ENCODE measurements at places on chromosomes 2 and 18.

GRCh38 chr2:34416856-34417255, 817.8 kb upstream of the FAM98A start:
- DNase-seq, result no peak

- no peak for DNase-seq
These were observed 8.3 kb upstream of the IL1RN start for GRCh38 chr2:113119111-113119510.

DNA sequence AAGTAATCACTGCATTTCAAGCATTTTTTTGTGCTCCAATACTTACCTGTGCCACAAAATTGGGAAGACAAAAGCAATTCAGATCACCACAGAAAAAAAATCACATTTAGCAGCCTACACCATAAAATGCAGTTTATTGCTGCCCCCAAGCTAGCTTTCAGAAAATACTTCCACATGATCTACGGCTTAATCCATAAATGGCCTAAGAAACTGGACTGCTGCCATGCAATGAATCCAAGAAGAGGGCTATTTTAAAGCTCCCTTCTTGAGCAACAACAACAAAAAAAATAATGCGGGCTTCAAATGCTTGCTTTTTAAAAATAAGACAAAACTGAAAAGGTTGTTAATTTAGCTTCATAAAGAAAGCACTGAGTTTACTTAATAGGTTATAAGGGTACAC, 272.3 kb downstream of the RAD51AP2 start:
- DNase-seq, result no peak

DNA sequence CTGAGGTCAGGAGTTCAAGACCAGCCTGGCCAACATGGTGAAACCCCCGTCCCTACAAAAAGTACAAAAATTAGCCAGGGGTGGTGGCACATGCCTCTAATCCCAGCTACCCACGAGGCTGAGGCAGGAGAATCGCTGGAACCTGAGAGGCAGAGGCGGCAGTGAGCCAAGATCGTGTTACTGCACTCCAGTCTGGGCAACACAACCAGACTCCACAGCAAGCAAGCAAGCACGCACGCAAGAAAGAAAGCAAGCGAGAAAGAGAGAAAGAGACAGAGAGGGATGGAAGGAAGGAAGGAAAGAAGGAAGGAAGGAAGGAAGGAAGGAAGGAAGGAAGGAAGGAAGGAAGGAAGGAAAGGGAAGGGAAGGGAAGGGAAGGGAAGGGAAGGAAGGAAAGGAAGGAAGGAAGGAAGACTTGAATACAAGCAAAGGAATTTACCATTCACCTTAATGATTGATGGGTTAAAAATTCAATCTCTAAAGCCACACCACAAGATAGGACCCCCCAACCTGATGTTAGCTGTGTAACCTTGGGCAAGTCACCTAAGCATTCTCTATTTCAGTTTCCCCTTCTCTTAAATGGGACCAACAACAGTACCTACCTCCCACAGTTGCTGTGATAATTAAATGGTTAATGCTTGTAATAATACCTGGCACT, 181.7 kb downstream of the ATAD2B start:
- no peak for DNase-seq

DNA sequence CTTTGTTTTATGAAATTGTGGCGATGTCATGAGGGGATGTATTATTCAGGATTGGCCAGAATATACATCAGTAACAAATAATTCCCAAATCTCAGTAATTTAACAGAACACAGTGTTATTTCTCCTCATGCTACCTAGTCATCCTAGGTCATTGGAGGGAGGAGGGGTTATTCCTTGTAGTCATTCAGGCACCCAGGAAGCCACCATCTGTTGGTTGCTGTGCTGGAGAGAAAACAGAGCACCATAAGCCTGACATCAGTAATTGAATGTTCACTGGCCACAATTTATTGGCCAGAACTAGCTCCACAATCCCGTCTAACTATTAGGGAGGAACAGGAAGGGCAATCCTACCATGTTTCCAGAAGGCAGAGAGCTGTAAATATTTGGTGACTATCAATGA, 303.5 kb upstream of the CELF4 start:
- no peak for DNase-seq

DNA sequence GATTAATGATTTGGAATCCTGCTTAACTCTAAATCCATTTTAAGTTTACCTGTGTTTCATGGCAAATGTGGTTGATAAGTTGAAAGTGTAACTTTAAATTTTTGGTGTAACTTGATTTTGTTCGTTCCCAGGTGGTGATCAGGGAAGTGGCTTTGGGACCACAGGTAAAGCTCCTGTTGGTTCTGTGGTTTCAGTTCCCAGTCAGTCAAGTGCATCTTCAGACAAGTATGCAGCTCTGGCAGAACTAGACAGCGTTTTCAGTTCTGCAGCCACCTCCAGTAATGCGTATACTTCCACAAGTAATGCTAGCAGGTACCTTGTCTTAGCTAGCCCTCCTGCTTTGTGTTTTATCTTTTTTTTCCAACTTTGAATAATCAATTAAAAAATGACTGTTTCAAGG, 62.8 kb downstream of the AGFG1 start:
- no peak for DNase-seq

DNA sequence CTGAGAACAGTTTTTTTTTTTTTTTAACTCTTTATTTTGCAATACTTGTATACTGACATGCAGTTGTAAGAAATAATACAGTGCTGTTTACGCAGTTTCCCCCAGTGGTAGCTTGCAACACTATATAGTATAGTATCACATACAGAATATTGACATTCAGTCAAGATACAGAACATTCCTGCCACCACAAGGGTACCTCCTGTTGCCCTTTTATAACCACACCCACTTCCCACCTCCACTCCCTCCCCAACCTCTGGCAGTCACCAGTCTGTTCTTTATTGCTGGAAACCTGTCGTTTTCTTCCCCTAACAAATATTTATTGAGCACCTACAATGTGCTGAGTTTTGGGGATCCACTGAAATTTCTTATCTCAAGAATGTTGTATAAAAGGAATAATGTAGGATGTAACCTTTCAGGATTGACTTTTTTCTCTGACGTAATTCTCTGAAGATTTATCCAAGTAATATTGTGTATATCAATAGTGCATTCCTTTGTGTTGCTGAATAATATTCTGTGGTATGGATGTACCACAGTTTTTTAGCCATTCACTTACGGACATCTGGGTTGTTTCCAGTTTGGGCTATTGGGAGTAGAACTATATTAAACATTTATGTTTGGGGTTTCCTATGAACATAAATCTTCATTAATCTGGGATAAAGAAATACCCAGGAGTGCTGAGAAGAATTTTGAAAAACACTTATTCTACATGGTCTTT, 51.4 kb upstream of the EML6 start:
- DNase-seq, result no peak

DNA sequence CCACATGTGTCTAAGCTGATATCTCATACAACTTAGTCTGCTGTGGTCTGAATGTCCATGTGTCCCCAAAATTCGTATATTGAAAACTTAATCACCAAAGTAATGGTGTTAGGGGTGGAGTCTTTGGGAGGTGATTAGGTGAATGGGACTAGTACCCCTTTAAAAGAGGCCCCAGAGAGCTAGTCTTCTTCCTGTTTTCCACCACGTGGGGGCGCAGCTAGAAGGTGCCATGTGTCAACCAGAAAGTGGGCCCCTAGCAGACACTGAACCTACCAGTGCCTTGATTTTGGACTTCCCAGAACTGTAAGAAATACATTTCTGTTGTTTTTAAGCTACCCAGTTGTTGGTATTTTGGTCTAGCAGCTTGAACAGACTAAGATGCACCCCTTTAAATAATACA, 86.6 kb downstream of the ASB1 start:
- no peak for DNase-seq

DNA sequence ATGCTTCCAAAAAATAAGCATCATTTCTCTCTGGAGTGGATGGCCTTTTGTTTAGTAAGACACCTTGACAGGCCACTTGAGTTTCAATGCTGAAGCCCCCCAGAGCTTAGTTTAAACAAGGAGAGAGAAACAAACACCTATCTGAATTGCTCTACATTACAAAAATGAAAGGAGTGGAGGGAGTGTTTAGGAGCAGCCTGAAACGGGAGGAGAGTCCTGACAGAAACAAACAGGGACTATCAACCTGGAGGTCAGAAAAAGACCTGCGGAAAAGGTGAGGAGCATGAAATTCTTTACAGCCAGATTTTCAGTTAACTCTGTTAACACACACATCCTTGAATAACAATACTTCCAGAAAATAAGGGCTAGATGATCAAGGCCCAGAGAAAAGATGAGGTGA, 126.2 kb downstream of the NR4A2 start:
- no peak for DNase-seq

- peak; percentile 29 for DNase-seq
These were observed 6.0 kb upstream of the FAM98A start for GRCh38 chr2:33605056-33605455.

- peak; percentile 74 for DNase-seq
These were observed 106.4 kb upstream of the SMAD2 start for GRCh38 chr18:48036641-48037421.

- DNase-seq, result no peak
These were observed 70.3 kb downstream of the LNPK start for GRCh38 chr2:175931805-175932204.

DNA sequence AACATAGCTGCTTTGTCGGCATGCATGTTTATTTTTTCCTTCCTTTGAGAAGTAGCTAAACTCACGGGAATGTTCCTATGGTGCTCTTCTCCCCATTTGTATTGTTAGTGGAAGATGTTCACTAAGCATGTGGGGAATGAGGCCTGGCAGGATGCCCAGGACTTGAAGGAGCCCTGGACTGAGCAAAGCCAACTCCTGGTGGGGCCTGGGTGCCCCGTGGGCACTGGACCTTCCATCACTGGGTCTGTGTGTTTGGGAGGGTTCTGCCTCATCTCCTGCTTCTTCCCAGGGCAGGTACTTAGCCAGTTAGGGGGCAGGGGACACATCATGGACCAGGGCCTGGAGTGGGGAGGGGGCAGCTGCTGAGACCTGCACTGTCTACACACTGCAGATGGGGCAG, 49.3 kb downstream of the ACAA2 start:
- no peak for DNase-seq

DNA sequence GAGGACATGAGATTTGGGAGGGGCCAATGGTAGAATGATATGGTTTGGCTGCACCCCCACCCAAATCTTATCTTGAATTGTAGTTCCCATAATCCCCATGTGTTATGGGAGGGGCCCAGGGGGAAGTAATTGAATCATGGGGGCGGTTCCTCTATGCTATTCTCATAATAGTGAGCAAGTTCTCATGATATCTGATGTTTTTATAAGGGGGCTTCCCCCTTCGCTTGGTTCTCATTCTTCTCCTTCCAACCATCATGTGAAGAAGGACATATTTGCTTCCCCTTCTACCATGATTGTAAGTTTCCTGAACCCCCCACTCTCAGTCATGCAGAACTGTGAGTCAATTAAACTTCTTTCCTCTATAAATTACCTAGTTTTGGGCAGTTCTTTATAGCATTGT, 37.0 kb upstream of the ERMN start:
- no peak for DNase-seq

GRCh38 chr2:203569677-203570316, 34.7 kb upstream of the RAPH1 start:
- no peak for DNase-seq

- DNase-seq, result no peak
These were observed 49.2 kb upstream of the CCDC150 start for GRCh38 chr2:196590286-196590685.

- no peak for DNase-seq
These were observed 44.6 kb upstream of the TUBA3D start for GRCh38 chr2:131431336-131431735.

GRCh38 chr2:44168681-44169154, at the start of gene PPM1B:
PPM1B (plus strand) TSS chr2:44168875; CDS start chr2:44201200, 32,325 bp downstream.
- DNase-seq, result no peak

- DNase-seq, result no peak
These were observed 6.4 kb upstream of the TNS1 start for GRCh38 chr2:218009231-218009630.

DNA sequence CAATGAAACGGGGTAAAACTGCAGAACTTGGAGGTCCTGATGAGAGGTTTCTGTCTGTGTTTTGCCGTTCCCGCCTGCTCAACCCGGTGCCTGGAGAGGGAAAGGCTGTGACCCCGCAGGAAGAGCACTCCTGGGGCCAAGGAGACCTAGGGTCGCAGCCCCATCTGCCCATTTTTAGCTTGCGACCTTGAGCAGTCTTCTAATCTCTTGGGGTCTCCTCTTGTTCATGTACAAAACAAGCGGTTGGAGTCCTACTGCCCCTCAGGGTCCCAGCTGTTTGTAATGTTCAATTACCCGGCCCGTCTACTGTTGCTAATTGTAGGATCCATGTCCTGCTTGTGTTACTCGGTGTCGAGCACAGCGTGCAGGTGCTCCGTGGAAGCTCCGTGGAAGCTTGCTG, 104.5 kb downstream of the PTGR3 start:
- DNase-seq, result no peak

GRCh38 chr2:200523604-200524003, 2.4 kb upstream of the SGO2 start:
- no peak for DNase-seq

DNA sequence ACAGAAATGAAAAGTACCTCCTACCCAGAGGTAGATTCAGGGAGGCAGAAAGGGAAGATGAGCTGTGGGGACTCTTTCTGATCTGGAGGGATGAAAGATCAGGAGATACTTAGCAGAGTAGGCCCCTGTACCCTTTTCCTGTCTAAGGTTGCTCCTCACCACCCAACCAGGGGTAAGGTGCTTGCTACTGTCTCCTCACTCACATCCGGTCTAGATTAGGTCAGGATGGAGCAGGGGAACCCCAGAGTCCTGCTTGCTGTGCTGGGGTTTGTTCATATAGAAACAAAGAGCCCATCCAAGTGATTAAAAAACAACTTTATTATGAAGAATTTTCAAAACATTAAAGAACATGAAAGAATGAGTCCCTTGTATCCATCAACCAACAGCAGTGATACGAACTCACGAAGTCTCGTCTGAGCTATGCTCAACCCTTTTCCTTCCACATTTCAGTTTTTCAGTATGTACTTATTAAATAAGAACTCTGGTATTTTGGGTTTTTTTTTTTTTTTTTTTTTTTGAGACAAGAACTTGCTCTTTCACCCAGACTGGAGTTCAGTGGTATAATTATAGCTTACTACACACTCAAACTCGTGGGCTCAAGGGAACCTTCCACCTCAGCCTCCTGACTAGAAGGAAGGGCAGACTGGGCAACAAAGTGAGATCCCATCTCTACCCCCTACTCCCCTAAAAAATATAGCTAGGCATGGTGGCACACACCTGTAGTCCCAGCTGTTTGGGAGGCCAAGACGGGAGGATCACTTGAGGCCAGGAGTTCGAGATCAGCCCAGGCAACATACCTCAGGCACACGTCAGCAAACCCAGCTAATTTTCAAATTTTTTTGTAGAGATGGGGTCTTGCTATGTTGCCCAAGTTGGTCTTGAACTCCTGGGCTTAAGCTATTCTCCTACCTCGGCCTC, 28.5 kb upstream of the MCFD2 start:
- DNase-seq, result no peak

Measured in right kidney (tissue), 9 donors.